ENCODE measurements at places on chromosomes 3 and 15.

DNA sequence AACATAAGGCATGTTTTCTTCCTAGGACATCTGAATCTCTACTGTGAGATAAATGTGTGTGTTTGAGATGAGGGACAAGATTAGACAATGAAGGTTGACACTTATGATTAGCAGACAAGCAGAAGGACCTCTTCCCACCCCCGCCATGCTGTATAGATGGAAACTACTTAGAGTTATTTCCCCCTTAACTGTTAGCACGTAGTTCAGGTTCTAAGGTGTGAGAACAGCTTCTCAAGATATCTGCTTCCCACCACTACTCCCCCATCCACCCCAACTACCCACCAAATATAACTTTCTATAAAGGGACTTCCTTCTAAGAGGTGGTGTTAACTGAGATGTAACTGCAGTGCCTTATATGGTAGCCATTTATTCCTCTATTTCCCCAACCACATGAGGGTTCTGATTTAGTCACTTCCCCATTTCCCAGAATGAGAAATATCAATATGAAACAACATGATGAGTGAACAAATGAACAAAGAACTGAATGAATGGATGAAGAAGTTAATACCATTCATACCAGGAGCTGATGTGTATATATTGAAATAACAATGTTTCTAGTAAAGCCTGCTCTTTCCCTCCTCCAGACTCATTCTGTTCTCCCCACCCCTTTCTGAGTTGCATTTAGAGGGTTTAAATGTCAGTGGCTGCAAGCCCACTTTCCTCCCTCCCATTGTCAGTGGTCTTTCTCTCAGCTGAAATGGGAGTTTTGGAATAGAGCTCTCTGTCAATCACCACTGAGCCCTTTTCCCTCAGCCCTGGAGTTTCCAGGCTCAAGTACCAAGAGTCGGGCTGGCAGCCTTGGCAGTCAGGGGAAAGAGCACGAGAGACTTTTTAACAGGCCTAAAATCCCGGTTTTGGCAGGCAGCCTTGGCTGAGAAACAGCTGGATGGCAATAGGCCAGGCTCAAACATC, 7.7 kb upstream of the RFTN1 start:
- no peak for DNase-seq

DNA sequence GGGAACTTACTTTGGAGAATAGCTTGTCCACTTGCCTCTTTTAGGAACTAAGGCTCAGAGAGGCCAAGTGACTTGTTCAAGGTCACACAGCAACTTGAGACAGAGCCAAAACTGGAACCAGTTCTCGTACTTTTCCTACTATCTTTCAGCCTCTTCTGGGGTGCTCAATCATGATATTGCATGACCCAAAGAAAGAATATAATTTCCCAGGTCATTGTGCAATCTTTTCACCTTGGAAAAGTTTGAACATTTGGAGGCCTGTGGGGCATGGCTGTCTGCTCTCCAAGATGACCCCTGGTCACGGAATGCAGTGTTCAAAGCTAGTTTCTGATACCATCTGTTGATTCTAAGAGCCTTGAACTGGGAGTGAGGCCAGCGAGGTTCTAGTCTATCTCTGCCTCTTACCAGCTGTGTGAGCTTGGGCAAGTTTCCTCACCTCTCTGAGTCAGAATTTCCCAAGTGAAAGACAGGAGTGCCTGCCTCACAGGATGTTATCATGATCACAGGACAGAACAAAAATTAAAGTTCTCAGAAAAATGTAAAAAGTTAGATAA, 89.7 kb downstream of the BDH1 start:
- no peak for DNase-seq

- DNase-seq: no peak
These were observed 29.6 kb downstream of the RPL22L1 start for GRCh38 chr3:170840291-170840859.

- no peak for DNase-seq
These were observed 13.1 kb upstream of the RBSN start for GRCh38 chr3:15112011-15112410.

DNA sequence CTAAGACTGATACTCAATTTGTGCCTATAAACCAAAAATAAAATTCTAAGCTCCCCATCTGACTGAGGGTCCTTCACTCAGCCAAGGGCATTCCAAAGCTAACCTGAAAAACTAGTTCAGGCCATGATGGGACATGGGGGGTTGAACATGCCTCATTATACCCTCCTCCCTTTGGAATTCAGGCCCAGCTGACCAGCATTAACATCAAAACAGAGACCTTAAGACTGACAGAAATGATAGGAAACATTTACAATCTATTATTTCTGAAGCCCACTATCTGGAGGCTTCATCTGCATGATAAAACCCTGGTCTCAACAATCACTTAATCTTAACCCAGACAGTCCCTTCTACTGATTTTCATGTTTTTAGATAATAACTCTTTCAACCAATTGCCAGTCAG, 140.4 kb downstream of the ANO10 start:
- DNase-seq: no peak

DNA sequence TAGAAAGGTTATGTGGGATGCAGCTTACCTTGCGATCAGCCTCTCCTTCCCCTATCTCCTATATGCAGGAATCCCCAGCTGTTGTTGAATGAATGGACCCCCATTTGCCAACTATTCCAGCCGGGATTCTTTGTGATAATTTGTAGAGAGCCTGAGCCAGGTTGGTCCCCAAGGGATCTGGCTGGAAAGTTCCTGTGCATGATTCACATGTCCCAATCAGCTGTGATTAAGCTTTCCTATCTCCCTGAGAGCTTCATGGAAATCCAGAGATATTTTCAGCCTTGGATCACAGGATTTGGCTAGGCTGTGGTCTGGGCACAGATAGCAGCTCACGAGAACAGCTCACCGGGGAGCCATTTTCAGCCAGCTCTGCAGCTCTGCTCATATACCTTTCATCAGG, 76.7 kb downstream of the ARNT2 start:
- DNase-seq: no peak

DNA sequence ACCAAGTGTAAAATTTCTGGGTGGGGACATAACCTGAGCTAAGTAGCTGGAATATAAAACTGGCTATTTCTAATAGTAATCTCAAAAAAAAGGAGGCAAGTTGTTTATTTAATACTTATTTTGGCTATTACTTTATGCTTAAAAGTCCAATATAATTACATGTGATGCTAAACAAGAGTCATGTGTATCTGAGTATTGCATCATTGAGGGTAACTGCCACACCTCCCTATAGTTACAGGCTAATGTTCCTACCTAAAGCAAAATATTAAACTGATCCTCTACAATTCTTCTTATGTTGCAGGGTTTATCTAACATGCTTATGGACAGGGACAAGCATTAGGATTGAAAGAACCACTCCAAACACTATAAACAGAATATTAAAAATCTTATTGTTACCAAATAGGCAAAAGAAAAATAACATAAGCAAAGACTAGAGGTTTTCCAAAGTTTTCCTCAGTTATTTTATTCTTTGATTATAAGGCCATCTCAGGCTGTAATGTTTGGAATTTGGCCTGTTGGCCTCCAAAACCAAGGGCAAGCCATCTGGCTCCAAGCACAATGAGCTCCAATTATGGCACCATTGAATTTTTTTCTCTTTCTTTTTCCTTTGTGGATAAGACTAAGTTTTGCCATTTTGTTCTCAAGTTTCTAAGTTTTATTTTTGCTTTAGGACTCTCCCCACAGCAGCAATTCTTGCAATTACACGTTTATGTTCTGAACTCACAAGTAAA, 75.8 kb upstream of the ABI3BP start:
- no peak for DNase-seq

DNA sequence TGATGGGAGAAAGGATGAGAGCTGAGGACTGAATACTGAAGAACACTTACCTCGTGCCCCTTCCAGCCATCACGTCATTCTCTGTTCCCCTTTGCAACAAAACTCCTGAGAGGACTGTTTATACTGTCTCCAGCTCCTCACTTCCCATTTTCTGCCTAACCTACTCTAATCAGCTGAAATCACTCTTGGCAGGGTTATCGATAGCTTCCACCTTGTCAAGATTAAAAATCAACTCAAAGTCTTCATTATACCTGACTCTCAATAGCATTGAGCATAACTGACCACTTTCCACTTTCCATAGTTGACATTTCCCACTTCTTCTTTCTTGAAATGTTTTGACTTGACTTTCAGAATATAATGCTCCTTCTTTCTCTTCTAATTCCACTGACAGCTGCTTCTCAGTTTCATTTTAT, 4.3 kb downstream of the BTBD1 start:
- DNase-seq: no peak

DNA sequence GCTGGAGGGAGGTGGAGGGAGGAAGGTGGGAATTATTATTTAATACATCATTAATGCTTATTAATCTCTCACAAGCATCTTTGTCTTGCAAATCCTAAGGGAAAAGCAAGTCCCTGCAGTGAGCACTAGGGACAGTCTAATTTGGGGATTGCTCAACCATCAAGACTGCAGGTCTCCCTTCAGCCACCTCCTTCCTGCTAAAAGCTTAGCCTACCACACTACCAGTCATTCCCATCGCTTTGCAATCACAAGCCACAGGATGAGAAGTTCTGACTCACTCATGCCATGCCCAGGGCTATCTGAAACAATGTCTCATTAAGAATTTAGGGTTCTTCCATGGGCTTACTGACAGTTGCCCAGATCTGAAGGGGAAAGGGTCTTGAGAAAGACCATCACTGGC, 51.0 kb upstream of the EIF1B start:
- DNase-seq: no peak

DNA sequence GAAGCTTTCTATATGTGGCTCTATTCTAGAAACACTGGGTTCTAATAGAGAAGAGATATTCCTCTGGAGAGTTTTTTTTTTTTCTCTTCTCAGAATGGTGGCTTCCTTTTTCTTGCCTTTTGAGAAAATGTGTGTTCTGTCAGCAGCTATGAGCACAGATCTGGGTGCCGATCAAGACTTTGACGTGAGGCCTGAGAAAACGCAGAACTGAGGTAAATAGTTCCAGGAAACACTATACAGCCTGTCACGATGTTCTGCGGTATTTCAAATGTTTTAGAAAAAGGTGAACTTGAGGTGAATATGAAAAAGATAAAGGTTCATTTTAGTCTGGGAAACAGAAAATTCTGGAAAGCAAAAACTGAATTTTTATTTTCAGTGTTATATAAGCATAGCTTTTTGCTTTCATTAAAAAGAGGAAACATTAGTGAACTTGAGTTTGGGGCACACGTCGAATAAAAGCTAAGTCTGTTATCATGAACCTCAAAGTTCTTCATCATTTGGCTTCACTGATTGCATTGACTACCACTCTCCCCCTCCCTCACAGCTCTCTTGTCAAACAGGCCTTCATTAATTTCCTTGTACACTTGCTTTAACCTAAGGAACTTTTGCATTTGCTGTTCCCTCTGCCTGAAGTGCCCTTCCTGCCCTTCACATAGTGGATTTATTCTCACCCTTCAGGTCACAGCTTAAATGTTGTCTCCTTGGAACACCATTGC, 265.1 kb downstream of the NFKBIZ start:
- peak; percentile 14 for DNase-seq

DNA sequence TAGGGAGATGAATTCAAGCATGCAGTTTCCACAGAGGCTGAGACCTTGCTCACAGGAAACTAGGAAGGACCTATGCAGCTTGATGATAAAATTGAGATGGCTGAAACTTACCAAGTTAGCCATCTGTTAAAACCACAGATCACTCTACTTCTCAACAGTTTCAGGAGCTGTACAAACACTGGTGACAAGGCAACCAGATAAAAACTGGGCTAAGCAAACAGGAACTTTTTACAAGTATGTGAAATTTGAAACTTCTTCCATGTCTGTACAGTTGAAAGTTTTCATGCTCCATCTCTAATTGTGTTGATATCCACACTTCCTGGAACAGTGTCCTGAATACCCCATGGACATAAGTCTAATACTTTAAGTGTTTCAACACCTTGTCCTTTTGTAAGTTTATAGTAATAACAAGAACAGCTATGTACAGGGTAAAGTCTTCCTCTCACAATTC, 78.2 kb downstream of the FAIM start:
- DNase-seq: no peak

DNA sequence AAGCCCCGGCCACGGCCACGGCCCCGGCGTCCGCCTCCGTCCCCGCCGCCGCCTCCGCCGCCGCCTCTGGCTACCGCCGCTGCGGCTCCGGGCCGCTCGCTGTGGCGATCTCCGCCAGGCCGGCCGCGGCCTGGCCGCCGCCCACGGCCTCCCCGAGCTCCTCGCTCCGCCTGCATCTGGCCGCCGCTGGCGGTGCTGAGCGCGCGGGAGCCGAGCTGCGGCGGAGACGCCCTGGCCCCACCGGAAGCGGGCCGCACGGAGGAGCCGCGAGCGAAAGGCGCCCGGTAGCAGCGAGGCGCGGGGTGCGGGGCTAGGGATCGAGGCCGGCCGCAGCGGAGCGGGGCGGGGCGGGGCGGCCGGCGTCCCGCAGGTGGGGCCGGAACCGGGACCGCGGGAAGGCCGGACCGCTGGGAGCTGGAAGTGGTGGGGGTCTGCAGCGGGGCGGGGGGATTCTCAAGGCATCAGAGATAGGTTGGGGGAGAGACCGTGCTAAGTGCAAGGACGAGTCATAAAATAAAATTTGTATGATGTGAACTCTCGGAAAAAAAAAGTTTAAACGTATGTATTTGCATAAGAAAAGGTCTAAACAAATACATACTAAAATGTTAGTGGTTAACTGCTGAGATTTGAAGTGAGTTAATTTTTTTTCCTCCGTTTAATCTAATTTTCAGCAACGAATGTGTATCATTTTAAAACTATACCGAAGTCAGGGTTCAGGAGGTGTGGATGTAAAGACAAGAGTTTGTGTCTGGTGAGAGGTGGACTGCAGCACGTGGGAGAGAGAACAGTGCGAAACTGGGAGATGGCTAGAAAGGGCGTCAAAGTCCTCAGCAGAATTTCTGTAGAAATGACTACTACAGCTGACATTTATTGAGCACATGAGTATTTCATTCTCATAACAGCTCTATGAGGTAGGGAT, at the start of gene AVEN:
Gene AVEN, minus strand, starts transcription at position 334 of the 919 bp plus-strand sequence. Its CDS starts 158 bp downstream, at position 176.
- DNase-seq: peak; percentile 14

DNA sequence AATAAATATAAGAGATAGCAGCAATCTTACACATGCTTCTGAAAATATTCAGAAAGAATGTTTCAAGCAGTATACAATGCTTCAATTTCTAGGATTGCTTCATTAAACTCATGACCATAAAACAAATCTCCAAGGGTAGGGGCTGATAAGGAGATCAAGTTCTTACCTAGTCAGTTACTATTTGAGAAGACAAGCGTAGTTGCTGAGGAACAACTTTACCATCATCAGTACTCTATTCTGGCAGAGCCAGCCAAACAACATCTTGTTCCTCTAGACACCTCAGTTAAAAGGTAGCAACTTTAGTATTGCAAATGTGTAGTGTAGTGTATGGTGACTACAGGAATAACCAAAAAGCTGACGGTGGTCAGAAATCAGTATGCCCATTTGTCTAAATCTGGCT, 85.4 kb upstream of the CHRM5 start:
- no peak for DNase-seq

DNA sequence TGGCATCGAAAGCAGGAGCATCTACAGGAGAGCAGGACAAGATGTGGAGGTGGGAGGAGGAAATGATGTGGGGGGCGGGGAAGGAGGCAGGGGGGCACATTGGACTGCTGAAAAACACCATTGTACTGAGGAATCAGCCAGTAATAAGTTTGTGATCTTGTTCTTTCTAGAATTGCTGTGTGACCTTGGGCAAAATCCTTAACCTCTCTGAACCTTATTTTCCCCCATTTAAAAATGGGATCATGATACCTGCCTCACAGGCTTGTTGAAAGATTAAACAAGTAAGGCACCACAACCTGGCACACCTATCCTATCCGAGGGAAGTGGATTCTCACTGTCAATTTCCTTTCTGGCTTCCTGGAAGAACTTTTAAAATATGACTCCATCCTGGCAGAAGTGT, 56.9 kb upstream of the ARRDC4 start:
- DNase-seq: no peak

GRCh38 chr15:49888734-49889133, 230.3 kb downstream of the ATP8B4 start:
- no peak for DNase-seq

- DNase-seq: no peak
These were observed 204.3 kb upstream of the SLC2A2 start for GRCh38 chr3:171230865-171231264.

All from stimulated activated CD8-positive, alpha-beta memory T cell treated with anti-CD3 and anti-CD28 coated beads, Interleukin-15, amount 100 ng/mL, for 1 hour (primary cell).